ENCODE measurements at places on chromosomes 12 and 14.

GRCh38 chr14:100857233-100857922 is 31.5 kb downstream of the MEG3 start:
- no peak for DNase-seq

GRCh38 chr12:59911516-59911915 is 315.7 kb downstream of the SLC16A7 start:
- no peak for DNase-seq

- no peak for DNase-seq
These were observed 594.4 kb downstream of the FLRT2 start for GRCh38 chr14:86124328-86124727.

- no peak for DNase-seq
These were observed 34.1 kb downstream of the NDUFA12 start for GRCh38 chr12:94969424-94969823.

DNA sequence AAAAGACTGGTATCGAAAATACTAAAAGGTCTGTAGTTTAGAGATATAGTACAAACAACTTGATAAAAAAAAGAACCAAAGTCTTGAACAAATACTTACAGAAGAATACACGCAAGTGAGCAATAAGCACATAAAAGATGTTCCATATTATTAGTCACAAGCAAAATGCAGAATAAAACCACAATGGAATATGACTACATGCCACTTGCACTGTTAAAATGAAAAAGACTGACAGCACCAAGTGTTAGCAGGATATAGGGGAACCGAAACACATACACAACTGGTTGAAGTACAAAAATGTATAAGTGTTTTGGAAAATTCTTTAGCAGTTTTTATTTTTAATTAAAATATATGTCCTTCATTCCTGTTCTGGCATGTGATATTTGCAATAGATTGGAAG is 3.6 kb downstream of the CLEC2A start:
- DNase-seq = no peak

GRCh38 chr12:77992760-77993159 is 162.1 kb downstream of the NAV3 start:
- no peak for DNase-seq
